ENCODE measurements at places on chromosomes 5 and 9. TPM values are rescaled to one million over a fixed set of nuclear protein-coding genes. Genes with fewer than 3 reads are reported as not detected.
A peak's percentile ranks its signal among the peaks of the same experiment; 100 is the strongest.

- DNase-seq = no peak
Measured at GRCh38 chr5:38060354-38060753, 198.0 kb upstream of the EGFLAM start.

The NIM1K gene
- polyA plus RNA-seq = not detected

- DNase-seq = peak; percentile 70
Measured at GRCh38 chr5:134079748-134080581, 34.5 kb upstream of the TCF7 start.

DNA sequence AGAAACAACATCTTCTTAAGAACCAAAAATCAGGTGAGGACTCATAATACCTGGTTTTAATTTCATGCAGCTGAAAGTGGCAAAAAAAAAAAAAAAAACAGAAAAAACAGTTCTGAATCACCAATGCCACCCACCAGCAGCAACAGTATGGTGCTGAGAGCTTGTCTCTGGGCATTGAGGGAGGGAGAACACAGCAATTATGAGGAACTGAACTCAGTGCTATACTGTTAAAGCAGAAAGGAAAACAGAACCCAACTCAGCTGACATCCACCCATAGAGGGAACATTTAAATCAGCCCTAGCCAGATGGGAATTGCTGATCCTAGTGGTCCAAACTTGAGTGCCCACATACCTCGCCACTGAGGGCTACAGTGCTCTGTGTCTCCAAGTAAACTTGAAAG is 657.9 kb downstream of the ACTL7B start:
- DNase-seq = no peak

DNA sequence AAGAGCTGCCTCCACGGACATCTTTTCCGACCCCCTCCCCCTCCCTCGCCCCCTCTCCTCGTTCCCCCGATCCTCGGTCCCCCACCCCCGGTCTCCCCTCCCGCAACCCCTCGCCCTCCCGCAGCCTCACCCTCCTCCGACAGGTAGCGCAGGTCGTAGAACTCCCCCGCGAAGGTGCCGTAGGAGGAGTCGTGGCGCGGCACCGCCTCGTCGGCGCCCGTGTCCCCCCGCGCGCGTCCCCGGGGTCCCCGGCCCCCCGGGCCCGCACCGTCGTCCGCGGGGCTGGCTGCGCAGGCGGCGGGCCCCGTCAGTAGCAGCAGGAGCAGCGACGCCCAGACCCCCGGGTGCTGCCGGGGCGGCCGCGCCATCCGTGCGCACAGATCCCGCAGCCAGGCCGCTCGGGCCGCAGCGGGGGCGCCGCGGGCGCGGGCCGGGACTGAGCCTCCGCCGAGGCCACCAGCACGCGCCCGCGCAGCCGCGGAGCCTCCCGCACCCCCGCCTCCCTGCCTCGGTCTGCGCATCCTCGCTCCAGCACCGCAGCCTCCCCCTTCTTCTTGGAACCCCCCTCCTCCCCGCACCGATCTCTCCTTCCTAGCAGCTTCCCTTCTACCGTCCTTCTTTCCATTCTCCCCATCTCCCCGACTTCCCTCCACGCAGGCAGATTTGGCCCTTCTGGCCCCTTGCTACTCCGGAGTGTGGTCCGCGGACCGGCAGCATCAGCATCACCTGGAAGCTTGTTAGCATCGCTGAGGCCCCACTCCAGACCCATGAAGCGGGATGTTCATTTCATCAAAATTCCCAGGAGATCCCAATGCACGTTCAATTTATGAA is at the start of gene FRRS1L:
Gene FRRS1L (minus strand): TSS at position 479 of the 831 bp plus-strand sequence. CDS start 111 bp downstream, at position 368.
- no peak for DNase-seq

The LCN9 gene
- not detected for polyA plus RNA-seq

GRCh38 chr5:169287529-169287928 is 13.4 kb downstream of the SLIT3 start:
- no peak for DNase-seq

GRCh38 chr9:89864731-89865130 is 259.9 kb downstream of the GADD45G start:
- DNase-seq = no peak

The IFNA13 gene
- polyA plus RNA-seq = not detected

- DNase-seq = no peak
Measured at GRCh38 chr5:1357946-1358725, 13.2 kb upstream of the CLPTM1L start.

The C5orf46 gene
- polyA plus RNA-seq = not detected

DNA sequence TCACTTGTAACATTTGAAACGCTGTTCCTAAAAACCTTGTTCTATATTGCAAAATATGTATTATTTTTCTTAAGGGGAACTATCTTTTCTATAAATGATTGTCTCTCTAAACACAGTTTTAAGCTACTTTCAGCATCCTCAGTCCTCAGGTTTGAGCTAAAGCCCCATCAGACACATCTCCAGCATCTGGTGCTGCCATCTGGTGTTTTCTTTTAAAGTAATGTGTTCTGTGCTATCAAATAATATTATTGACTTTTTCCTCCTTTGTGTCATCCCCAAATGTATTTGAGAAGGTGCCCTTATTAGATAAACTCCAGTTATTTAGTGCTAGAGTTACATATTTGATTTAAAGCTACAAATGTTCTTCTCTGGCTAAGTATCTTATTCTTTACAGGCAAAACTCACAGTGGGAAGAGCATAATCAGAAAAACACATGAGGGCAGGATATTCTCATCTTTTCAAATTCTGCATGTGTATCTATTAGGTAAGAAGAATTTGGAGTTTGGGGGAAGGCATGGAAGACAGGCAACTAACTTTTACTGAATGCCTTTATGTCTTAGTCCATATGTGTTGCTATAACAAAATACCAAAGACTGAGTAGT is 27.5 kb downstream of the ZNF474 start:
- no peak for DNase-seq

The GRM6 gene
- not detected for polyA plus RNA-seq

- no peak for DNase-seq
Measured at GRCh38 chr9:16329671-16330113, 540.8 kb downstream of the BNC2 start.

The TNFSF8 gene
- 69.8 TPM for polyA plus RNA-seq

The STKLD1 gene
- 0.35 TPM for polyA plus RNA-seq

The FOXI1 gene
- not detected for polyA plus RNA-seq

DNA sequence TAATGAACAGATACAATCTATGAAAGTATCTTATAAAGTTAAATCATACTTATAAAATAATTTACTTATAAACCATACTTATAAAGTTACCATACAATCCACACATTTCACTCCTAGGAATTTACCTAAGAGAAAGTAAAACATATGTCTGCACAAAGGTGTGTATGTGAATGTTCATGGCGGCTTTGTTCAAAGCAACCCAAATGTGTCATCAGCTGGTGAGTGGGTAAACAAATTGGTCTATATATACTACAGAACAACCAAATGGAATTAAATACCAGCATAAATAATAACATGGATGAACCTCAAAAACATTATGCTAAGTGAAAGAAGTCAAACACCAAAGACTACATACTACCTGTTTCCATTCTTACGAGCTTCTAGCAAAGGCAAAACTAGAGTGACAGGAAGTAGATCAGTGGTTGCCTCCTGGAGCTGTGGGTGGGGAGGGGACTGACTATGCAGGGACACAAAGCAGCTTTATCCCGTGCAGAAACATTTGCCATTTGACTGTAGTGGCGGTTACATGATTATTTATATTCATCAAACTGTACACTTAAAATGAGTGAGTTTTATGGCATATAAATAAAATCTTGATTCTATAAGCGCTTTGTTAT is 10.6 kb downstream of the TRAF1 start:
- peak; percentile 71 for DNase-seq

GRCh38 chr5:159764283-159765134 is 151.8 kb upstream of the ADRA1B start:
- no peak for DNase-seq

- DNase-seq = no peak
Measured at GRCh38 chr9:131618071-131618479, 72.8 kb downstream of the PRRT1B start.

The IL31RA gene
- polyA plus RNA-seq = not detected

- DNase-seq = no peak
Measured at GRCh38 chr9:130539420-130540223, 39.8 kb upstream of the FUBP3 start.

DNA sequence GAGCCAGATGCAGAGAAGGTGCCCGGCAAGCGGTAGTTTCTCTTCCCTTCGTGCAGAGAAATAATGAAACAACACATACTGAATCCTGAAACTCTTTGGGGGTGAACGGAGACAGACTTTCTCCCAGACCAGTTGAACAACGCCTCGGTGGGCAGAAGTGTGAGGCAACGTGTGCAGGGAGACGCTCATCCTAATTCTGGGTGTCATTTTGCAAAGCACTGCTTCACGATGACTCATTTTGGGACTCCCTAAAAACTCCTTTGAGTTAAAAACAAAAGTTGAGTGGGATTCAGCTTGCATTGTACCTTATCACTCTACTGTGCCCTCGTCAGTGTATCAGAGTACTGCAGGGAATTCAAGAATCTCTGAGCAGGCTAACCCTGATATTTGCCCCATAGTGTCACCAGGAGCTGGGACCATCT is 3.5 kb upstream of the NEK6 start:
- DNase-seq = no peak

DNA sequence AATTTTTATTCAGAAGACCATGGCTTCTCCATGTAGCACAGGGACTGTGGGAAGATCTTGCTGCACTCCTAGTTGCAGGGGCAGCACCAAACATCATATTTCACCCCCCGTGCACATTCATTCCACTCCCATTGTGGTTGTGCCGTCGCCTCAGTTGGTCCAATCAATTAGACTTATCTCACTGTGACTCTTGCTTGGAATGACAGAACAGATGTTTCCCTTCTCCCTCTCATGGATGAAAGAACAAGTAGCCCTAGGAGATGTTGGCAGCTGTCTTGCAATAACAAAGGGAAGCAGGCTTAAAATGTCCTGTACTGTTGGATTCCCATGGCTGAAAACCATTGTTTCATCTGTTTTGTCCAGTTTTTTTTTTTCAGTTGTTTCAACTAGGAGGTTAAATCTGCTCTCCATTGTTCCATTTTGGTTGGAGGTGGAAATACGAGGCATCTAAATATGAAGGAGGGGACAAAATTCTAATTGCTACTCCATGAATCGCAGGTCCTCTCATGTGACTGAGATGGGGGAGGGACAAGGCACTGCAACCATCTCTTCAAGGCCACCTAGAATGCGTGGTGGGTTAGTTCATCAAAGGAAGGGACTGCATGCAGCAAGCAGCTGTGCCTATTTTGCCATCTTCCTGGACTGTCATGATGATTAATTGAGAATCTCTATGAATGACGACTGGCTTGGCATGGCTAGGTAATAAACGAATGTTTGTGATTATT is 214.4 kb downstream of the NSG2 start:
- no peak for DNase-seq

GRCh38 chr5:121151534-121151933 is 687.4 kb downstream of the PRR16 start:
- no peak for DNase-seq

The SAXO1 gene
- polyA plus RNA-seq = 0.10 TPM

DNA sequence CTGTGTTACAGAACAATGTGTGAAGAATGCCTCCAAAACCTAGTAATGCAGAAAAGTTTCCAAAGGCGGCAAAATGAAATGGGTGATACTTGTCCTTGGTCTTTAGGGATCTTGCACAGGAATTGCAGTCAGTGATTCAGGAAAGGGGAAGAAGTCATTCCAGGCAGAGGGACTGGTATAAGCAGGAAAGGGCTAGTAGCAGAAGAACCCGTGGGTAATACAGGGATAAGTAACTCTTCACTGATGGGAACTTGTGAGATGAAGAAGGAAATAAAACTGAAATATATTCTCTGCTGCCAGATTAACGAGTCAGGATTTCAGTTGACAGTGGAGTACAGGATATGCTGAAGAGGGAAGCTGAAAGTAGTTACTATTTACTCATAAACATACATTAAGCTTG is 1.2 kb downstream of the SRFBP1 start:
- no peak for DNase-seq

The IFNK gene
- not detected for polyA plus RNA-seq

DNA sequence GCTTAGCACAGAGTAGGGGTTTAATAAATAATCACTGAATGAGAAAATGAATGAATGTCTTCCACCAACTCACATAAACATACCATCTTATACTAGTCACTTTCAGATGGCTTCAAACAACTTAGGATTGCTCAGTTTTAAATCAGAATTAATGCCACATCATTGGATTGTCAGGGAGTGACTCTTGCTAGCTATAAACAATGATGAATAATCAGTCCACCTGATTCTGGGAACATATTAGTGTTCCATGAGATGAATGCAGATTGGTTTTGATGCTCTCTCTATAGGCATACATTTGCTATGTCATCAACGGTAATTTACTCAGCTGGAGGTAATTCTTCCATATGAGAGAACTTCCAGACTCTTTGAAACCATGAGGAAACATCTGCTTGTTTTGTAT is 97.4 kb downstream of the CDH9 start:
- DNase-seq = no peak

DNA sequence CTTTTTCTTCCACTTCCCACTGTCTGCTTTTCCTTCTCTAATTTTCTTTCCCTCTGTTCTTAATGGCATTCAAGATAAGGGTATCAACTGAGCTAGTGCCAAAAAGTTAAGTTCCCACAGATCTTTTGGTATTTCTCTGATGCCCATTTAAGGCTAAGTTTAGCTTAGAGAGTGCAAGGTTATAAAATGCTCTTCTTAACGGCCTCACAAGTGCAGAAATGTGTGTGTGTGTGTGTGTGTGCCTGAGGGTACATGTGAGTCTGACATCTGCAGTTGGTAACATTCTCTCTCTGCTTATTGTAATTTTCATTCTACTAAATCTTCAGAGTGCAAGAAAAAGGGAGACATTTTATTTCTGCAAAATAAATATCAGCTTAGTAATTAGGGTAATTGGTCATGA is 24.2 kb downstream of the FBN2 start:
- no peak for DNase-seq

The FAM221B gene
- not detected for polyA plus RNA-seq

The TEX48 gene
- polyA plus RNA-seq = not detected

DNA sequence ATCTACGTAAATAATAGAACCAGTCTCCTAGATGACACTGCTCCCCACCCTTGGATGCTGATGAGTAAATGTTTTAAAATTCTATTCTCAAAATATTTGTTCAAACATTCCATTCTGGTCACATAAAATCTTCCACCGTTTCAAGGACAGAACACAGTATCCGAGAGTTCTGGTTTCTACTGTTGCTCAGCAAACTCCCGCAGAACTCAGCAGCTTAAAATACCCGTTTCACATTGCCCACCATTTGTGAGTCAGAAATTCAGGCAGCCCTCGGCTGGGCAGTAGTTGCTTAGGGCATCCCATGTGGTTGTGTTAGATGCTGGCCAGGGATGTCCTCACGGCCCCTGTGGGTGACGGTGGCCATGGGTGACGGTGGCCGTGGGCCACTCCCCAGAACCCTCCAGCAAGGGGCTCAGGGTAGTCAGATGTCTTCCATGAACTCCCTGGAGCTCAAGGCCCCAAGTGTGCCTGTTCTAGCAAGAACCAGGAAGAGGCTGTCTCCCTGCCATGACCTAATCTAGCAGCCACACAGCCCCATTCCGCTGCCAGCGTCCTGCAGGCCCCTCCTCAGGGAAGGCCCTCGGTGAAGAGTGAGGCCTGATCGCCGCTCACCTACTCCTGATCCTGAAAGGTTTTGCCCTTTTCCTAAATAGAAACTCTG is 17.4 kb downstream of the MGAT1 start:
- DNase-seq = no peak

DNA sequence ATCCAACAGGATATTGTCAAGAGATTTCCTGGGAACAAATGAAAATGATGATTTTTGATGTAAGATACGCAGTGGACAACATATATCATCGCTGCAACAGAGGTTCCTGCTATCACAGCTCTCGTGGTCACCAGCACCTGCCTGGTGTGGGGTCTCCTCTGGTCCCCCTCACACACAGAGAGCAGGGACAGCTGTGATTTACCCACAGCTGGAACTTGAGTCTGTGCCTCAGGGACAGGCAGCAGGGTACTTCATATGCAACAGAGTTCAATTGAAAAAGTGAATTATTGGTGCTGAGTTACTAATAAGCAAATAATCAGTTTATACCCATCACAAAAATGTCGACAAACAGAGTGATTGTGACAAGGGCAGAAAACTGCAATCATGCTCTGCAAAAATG is 93.4 kb downstream of the LMX1B start:
- DNase-seq = no peak

Data from naive thymus-derived CD8-positive, alpha-beta T cell (primary cell).